Spinal cord (tissue), 10 donors: ENCODE measurements at places on chromosomes 4 and X. TPM values are rescaled to one million over a fixed set of nuclear protein-coding genes. Genes with fewer than 3 reads are reported as not detected.

DNA sequence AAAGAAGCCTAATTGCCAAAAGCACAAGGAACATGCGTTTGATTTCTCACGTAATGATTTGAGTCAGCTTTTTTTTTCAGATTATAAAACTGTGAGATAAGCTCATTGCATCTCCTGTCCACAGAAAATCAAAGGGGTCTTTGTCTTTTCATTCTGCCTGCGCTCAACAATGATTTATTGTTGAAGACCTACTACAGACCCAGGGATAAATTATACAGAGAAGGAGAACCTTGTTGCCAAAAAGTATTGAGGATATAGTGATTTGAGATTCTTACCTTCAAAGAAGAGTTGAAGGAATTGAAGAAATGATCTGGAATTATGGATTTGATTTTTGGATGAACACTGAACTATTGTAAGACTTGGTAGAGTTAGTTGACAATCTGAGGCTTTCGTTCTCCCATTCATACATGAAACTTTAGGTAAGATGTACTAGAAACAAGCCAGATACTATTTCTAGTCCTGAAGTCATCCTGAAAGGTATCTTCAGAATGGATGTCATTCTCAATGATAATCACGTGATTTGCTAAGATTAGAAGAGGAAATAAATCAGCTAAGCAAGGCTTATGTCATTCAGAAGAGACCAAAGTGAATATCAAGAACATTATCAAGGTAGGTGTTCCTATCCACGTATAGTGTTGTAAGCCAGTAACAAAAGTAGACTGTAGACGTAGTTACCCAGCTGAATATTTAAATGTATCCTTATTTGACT, 71.1 kb upstream of the SCOC start:
- no peaks in the 10 kb centered on the region for H3K36me3 ChIP-seq
- no peaks in the 10 kb centered on the region for H3K27me3 ChIP-seq
- no peak overlapping the region for H3K27ac ChIP-seq
- DNase-seq = no peak
- no peak overlapping the region for H3K4me3 ChIP-seq
- no peaks in the 10 kb centered on the region for H3K4me1 ChIP-seq

- H3K27ac ChIP-seq = no peak within 1 kb of the TSS
- peaks cover 7% of the 10 kb centered on the region for H3K27me3 ChIP-seq
- H3K36me3 ChIP-seq = no peaks in the 10 kb centered on the region
Observed at GRCh38 chrX:14529290-14529989, at the start of gene GLRA2. GLRA2 (plus strand) TSS chrX:14529536; CDS start chrX:14530058, 522 bp downstream.

DNA sequence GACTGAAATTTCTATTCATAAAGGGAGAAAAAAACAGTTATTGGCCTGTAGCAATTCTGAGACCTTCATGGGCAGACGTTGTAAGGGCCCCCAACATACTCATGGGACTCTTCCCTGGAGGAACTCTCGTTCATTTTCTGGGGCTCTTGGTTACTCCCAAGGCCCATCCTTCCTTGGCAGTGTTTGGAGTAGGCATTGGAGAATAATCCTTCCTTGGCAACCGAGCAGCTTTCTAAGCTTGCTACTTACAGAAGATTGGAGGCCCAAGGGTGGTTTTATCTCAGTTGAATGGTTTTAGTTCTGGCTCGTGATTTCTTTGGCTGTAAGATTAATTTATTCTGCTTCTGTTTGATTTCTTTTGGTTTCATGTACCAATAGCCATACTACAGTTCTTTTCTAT, 50.4 kb downstream of the ALG13 start:
- no peaks in the 10 kb centered on the region for H3K4me1 ChIP-seq
- no peaks in the 10 kb centered on the region for H3K36me3 ChIP-seq

GRCh38 chr4:56406151-56406550, 18.9 kb upstream of the AASDH start:
- no peaks in the 10 kb centered on the region for H3K36me3 ChIP-seq
- DNase-seq = no peak

DNA sequence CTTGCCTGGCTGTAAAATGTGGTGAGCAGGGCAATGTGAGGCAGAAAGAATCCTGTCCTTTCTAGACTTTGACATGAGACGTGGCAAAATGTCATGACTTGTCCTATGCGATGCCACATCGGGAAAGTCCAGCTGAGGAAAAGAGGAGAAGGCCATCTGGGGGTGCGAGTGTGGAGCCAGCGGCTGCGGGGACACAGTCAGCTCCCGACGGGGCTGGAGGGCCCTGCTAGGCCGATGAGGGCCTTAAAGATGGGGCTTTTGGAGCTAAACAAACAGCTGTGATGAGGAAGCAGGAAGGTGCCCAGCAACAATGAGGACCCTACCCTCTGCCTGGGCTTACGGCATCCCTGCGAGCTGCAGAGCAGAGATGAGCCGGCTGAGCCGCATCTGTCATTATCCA, 7.7 kb downstream of the CPZ start:
- no peak overlapping the region for H3K4me3 ChIP-seq
- H3K36me3 ChIP-seq = no peaks in the 10 kb centered on the region
- H3K4me1 ChIP-seq = peaks cover 12% of the 10 kb centered on the region
- H3K27ac ChIP-seq = no peak overlapping the region

Gene CCSER1
- total RNA-seq = 66.1 TPM

GRCh38 chr4:17846266-17846665, 35.5 kb downstream of the NCAPG start:
- H3K27me3 ChIP-seq = no peaks in the 10 kb centered on the region
- no peak overlapping the region for H3K27ac ChIP-seq
- DNase-seq = no peak
- H3K36me3 ChIP-seq = no peaks in the 10 kb centered on the region

Gene ITIH6
- total RNA-seq = 0.22 TPM

- H3K4me1 ChIP-seq = no peaks in the 10 kb centered on the region
- no peak overlapping the region for H3K27ac ChIP-seq
- no peak for DNase-seq
- H3K27me3 ChIP-seq = no peaks in the 10 kb centered on the region
- H3K4me3 ChIP-seq = no peak overlapping the region
- no peaks in the 10 kb centered on the region for H3K36me3 ChIP-seq
Observed at GRCh38 chr4:74772783-74773182, 21.5 kb downstream of the BTC start.

GRCh38 chrX:69539437-69539836, 35.3 kb downstream of the NALF2 start:
- H3K4me1 ChIP-seq = peaks cover 8% of the 10 kb centered on the region
- no peak for DNase-seq
- H3K27ac ChIP-seq = no peak overlapping the region
- H3K36me3 ChIP-seq = no peaks in the 10 kb centered on the region

Gene TRPC5OS
- 0.06 TPM for total RNA-seq

GRCh38 chr4:93029769-93030168, 726.0 kb downstream of the GRID2 start:
- H3K27ac ChIP-seq = no peak overlapping the region
- no peaks in the 10 kb centered on the region for H3K36me3 ChIP-seq
- no peaks in the 10 kb centered on the region for H3K27me3 ChIP-seq
- H3K4me3 ChIP-seq = no peak overlapping the region
- no peaks in the 10 kb centered on the region for H3K4me1 ChIP-seq

DNA sequence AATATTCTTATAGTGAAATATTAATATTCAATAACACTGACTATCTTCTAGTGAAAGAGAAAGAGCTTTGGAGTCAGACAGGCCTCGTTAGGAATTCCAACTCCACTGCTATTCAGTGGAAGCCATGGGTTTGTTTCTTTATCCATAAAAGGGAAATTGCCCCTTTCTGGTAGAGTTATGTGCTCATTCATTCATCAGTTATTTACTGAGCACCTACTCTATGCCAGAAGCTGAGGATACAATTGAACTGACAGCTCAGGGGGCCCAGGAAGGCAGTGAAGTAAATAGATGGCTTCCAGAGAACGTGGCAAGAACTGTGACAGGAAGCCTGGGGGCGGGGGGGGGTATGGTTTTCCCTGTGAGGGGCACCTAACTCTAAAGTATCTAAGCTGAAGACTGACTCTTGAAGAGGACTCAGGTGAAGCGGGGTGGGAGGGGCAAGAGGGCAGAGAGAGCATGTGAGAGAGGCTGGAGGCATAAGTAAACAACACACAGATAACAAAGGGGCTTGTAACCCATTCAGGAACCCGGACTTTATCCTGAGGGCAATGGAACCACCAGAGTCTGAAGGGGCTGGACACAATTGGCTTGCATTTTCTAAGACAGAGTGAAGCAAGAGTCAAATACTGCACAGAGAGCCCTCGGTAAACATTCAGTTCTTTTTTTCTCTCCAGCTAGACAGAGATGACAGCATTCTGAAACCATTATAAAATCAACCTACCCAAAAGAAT, 20.3 kb downstream of the ANXA5 start:
- H3K4me1 ChIP-seq = no peaks in the 10 kb centered on the region
- no peak overlapping the region for H3K4me3 ChIP-seq
- no peak for DNase-seq
- H3K36me3 ChIP-seq = peaks cover 4% of the 10 kb centered on the region
- H3K27ac ChIP-seq = no peak overlapping the region
- H3K27me3 ChIP-seq = no peaks in the 10 kb centered on the region

Gene MAGIX
- 2.0 TPM for total RNA-seq

DNA sequence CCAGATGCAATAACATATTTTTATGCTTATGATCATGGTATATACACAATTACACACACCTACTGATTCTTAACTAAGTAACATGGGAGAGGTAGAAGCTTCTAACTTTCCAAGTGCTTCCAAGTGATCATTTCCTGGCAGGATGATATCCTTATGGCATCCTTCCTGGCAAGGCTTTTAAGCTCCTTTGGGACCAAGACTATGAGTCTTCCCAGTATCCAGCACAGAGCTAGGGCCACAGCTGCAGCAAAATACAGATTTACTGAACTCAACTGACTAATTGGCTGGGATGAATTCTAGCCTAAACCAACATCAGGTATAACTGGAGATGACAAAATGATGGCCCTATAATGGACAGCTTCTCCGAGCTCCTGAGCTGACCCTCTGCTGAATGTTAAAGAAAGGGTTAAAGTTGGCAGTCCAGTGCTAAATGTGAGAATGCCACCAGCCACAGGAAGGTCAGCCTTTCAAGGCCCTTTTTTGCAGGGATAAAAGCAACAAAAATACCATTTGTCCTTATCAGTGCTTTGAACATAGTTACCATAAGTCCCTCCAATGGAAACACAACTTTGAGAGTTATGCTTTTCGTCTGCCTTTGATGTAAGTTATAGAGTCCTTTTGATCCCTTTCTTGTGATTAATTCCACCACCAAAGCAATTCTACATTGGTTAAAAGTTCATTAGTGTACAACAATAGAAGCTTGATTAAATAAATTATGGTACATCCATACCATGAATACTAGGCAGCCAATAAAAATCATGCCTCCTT, 73.4 kb downstream of the MGST2 start:
- H3K27me3 ChIP-seq = no peaks in the 10 kb centered on the region
- peaks cover 29% of the 10 kb centered on the region for H3K4me1 ChIP-seq
- no peak for DNase-seq
- no peak overlapping the region for H3K4me3 ChIP-seq
- no peaks in the 10 kb centered on the region for H3K36me3 ChIP-seq

DNA sequence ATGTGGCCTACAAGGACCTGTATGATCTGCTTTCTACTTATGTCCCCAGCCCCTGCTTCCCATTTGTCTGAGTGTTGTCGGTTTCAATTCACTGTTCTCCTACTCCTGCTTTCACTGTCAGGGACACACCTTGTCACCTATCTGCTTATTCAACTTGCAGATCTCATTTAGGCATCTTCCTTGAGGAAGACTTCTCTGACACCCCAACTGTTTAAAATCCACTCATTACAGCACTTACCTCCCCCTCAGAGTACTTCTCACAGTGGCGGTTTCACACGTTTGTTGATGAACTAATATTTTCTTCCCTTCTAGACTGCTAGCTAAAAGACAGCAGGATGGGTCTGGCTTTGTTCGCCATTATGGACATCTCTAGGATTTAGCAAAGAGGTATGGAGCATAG, 279.9 kb upstream of the TET2 start:
- DNase-seq = no peak
- H3K4me3 ChIP-seq = no peak overlapping the region
- no peaks in the 10 kb centered on the region for H3K27me3 ChIP-seq
- no peaks in the 10 kb centered on the region for H3K4me1 ChIP-seq
- no peaks in the 10 kb centered on the region for H3K36me3 ChIP-seq

DNA sequence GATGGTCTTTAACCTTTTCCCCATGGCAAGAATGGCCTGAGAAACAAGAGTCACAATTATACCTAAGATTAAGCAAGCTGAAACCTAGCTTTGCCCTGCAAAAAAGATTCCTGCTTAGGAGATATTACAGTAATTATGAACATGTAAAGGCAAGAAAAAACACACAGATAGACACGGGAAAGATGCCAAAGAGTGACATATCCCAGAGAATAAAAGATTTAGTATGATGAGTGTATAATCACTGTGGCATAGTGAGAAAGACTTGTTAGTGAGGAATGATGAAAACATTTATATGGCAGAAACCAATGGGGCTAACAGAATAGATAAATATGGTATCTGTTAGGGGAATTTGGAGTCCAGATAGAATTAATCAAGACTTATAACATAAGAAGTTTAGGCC, 29.6 kb upstream of the TASL start:
- H3K4me1 ChIP-seq = no peaks in the 10 kb centered on the region
- no peak overlapping the region for H3K4me3 ChIP-seq
- H3K27ac ChIP-seq = no peak overlapping the region
- no peaks in the 10 kb centered on the region for H3K27me3 ChIP-seq

DNA sequence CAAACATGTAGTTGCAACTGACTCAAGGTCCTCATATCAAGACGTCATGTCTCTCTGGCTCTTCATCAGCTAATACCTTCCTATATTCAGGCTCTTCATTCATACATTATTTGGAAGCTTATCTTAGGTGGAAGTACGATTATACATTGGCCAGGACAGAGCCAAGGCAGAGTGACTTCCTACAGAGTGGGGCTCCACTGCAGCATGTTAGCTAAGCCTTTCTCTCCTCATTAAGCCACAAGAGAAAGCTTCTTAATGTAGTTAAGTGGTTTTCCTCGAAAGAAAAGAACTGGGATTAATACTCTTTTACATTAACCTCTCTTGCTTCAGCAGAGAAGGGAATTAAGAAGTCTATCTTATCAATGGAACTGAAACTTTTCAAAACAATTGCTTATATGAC, 15.0 kb downstream of the C4orf33 start:
- H3K4me1 ChIP-seq = no peaks in the 10 kb centered on the region
- no peaks in the 10 kb centered on the region for H3K36me3 ChIP-seq
- no peak for DNase-seq
- H3K4me3 ChIP-seq = no peak overlapping the region
- no peaks in the 10 kb centered on the region for H3K27me3 ChIP-seq

DNA sequence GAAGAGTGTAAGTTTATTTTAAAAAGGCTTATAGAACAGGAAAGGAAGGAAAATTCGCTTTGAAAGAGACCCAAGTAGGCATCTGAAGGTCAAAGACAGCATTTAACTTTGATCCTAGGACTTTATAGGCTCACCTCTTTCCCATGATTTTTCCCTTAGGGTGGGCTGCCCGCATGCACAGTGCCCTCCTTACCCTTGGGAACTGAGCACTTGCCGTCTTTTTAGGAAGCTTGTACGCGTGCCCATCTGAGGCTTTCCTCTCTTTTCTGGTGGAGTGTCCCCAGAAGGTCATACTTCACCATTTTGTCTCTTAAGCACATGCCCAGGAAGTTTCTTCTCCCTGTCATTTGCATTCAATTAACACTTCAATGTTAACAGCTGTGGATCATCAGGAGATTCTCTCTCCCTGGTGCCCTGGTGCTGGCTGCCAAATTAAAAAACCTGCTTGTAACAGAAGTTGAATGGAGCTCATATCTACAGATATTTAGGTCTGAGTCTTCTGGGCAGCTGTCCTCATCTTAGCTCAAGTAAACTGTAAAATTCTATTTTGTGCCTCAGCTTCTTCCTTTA, 38.4 kb upstream of the IL9R start:
- no peak overlapping the region for H3K4me3 ChIP-seq
- H3K4me1 ChIP-seq = no peaks in the 10 kb centered on the region
- H3K27ac ChIP-seq = no peak overlapping the region
- H3K27me3 ChIP-seq = no peaks in the 10 kb centered on the region
